Ovary (tissue), 10 donors: ENCODE measurements at places on chromosomes 7 and 10.

- DNase-seq: no peak
Measured at GRCh38 chr10:130265542-130265941, 129.4 kb downstream of the GLRX3 start.

DNA sequence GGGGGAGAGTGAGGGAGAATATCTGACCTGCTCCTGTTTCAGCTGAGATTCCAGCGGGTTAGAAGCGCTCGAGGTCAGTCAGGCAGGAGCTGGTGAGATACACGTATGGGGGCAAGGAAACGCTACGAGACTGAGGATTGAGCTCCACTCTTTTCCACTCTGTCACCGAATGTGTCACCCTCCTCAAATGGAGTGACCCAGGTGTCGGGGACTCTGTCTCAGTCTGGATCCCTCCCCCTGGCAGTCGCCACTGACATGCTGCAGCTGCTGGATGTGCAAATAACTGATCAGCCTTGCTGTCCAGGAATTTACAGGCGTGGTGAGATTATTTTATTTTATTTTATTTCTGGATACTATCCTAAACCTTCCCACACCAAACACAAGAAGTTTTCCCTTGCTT lies 100.9 kb upstream of the DPP6 start:
- DNase-seq: no peak

- no peak for DNase-seq
Measured at GRCh38 chr7:68688416-68689086, 909.7 kb upstream of the AUTS2 start.

GRCh38 chr10:36738738-36739431 lies 386.5 kb upstream of the ANKRD30A start:
- DNase-seq: no peak

DNA sequence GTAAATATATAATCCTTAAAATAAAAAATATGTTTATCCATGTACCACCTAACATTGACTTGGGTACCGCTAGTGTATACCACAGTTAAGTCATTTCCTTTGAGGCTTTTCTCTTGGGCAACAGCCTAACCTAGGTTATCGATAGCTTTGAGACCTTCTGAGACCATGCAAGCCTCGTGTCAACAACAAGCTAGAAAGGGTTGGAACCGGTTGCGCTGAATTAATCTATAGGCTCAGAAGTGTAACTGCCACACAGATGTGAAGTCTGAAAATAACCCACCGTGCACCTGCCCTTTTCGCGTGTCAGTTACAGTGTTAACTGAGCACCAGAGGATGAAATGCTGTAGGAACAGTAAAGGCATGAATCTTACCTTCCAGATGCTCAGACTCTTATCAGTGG lies 59.8 kb downstream of the ARID5B start:
- no peak for DNase-seq
